ENCODE measurements at places on chromosomes 2 and 18.

- DNase-seq = no peak
These were observed 689.3 kb downstream of the NR4A2 start for GRCh38 chr2:155643056-155643775.

GRCh38 chr2:66427300-66427699, 7.6 kb upstream of the MEIS1 start:
- no peak for DNase-seq

DNA sequence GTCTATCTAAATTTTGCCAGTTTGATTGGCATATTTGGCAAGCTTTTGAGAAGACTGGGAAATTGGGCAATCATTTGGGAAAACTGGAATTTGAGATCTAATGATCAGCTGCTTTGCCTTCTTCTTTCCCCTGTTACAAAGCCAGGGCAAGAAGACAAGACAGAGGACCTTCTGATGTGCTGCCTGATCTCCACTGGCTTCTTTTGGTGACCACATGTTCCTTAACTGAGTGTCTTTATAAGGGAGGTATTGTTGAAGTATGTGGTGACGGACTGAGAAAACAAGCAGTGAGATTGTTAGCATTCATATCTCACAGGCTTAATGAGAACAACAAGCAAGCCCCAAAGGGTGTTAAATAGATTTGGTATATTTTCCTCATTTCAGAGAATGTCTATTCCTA, 175.8 kb downstream of the SLC8A1 start:
- DNase-seq = no peak

DNA sequence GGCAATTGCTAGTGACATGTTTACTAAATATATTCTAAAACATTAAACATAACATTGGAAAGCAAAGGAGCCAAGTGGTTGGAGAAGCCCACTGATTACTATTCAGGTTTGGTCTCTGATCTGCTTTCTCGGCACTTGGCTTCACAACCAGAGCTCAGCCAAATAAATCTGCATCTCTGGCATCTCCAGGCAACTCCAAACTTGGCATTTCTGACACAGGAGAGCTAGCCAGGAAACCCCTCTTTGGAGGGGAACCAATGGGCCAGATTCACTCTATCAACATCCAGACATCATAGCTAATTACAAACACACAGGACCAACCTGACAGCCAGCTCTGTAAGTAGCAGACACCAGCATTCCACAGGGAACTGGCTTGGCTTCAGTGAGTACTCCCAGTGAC, 150.3 kb upstream of the ETAA1 start:
- no peak for DNase-seq

DNA sequence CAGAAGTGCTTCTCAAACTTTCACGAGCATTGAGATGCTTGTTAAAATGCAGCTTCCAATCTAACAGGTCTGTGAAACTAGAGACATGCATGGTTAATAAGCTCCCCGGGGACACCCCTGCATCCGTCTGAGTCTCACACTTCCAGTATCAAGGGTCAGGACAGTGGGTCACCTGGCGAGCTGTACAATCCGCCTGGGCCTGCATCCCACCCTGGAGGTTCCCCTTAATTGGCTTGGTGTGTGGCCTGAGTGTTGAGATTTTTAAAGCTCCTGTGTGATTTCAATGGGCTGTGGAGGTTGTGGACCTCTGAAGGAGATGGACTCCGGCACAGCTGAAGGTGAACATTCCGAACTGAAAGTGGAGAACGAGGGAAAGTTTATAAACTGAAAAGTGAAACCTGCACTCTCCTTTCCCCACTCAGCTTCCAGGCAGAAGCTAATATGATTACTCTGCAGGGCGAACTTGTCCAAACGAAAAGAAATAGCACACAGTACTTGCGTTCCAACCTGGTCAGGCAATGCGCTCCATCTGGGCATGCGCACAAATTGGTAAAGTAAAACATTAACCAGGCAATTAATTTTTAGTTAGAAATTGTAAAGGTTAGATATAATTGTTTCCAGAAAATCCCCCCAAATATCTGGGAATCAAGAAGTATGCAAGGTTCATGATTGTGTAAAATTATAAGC, 191.7 kb upstream of the ALKAL2 start:
- peak; percentile 3 for DNase-seq

GRCh38 chr2:105150231-105150630, 91.3 kb upstream of the GPR45 start:
- DNase-seq = no peak

GRCh38 chr18:49279041-49279440, 181.4 kb downstream of the DYM start:
- no peak for DNase-seq

DNA sequence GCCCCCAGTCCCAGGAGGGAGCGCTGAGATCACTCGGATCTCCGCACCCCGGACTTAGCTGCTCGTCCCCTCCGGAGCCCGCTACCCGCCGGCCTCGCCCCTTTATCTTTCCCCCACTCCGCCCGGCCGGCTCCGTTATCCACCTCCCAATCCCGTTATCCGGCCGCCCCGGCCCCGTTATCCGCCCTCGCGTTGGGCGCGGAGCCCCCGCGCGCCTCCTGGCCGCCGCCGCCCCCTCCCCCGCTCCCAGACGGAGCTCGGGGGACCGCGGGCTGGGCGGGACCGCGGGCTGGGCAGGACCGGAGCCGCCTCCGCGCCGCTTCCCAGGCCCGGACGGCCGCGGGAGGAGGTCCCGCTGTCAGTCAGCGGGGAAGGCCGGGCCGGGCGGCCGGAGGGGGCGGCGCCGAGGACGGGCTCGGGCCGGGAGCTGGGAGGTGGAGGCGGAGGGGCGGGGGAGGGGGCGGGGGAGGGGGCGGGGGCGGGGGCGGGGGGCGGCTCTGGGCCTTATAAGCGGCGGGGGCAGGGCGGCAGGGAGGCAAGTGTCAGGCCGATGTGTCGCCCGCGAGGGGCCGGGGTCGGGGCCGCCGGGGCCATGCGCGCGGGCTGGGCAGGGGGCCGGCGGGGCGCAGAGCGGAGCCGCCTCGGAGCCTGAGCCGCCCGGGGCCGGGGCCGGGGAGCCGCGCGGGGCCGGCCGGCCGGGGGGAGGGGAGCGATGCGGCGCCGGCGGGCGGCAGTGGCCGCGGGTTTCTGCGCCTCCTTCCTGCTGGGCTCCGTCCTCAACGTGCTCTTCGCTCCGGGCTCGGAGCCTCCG, at the start of gene PKDCC:
Gene PKDCC, plus strand, starts transcription at position 534 of the 811 bp plus-strand sequence. Its CDS starts 179 bp downstream, at position 713.
- peak; percentile 92 for DNase-seq

- DNase-seq = peak; percentile 25
These were observed 38.0 kb upstream of the NEDD4L start for GRCh38 chr18:58005885-58006523.

- DNase-seq = no peak
These were observed 309.3 kb downstream of the GBX2 start for GRCh38 chr2:235858881-235859280.

DNA sequence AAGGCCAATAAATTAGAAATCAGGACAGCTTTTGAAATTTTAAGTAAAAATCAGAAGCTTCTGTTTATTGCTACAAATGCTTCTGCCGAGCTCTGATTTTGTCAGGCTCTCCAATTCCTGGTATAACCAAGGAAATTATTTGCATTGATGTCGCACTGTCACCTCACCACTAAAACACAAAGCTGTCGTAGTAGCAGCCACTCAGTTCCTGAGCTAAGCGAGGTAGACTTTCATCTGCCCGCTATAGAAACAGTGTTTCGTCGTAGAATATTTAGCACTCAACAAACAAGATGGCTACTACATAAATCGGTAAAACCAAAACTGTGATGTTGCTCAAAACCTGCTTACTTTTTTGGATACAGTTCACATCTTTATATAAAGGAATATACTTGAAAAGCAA, 141.3 kb upstream of the FOSL2 start:
- no peak for DNase-seq

DNA sequence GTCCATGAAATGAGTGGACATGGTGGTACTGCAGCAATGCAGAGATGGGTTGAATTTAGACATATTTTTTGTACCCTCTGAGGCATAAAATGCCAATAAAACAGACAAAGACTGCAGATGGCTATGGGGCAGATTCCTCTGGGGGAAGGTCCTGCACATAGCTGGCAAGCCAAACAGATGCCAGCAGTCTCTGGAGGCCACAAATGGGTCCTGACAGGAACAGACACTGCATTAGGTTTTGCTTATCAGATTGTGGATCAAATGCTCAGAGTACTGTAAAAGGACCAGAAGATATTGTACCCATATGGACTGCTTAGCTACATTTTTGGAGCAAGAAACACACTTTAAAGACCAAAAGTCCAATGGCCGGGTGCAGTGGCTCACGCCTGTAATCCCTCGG, 40.9 kb upstream of the ORC2 start:
- no peak for DNase-seq

DNA sequence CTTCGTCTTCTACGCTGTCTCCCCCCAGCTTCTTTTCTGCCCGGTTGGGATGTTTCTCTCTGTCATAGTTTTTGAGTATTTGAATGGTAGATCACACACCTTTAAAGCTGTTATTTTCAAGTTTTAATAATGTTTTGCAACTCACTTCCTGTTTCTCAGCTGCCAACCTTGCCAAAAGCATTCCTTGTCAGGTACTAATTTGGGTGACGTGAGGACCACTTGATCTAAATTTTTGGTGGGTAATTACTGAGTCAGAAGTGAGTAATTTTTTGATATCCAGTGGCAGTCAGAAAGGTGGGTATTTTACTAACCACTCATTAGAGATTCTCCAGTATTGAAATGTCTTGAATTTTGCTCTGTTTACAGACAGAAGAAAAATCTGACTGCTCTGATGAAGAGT, 852.4 kb upstream of the FANCL start:
- DNase-seq = no peak

DNA sequence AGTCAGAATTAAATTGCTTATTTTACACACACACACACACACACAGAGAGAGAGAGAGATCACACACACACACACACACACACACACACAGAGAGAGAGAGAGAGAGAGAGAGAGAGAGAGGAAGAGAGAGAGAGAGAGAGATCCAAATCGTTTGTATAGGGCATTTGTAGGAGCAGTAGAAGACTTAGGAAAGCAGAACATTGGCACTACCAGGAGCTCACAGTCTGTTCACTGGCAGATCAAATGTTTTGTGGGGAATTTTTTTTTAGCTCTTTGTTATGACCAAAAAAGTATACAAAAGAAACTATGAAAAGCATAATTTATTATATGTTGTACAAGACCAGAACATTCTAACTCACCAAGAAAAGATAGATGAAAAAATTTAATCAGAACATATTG, 81.8 kb downstream of the MBD5 start:
- DNase-seq = no peak

GRCh38 chr2:46135228-46135855, 161.9 kb upstream of the EPAS1 start:
- DNase-seq = no peak

GRCh38 chr2:48938231-48938630, 182.7 kb upstream of the LHCGR start:
- DNase-seq = no peak

DNA sequence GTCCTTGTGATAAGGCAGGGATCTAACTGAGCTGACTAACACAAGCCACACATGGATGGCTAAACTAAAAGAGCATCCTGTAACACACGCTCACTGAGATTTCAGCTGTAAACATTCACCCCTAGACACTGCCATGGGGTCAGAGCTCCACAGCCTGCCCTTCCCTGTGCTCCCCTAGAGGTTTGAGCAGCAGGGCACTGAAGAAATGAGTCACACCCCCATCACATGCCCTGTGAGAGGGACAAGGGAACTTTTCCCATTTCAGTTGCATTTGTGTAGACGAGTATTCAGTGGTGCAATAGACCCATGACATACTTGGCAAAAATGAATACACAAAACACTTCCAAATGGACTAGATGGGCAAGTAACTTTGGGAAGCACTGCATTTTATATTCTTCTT, 402.4 kb upstream of the LRRTM1 start:
- DNase-seq = no peak

DNA sequence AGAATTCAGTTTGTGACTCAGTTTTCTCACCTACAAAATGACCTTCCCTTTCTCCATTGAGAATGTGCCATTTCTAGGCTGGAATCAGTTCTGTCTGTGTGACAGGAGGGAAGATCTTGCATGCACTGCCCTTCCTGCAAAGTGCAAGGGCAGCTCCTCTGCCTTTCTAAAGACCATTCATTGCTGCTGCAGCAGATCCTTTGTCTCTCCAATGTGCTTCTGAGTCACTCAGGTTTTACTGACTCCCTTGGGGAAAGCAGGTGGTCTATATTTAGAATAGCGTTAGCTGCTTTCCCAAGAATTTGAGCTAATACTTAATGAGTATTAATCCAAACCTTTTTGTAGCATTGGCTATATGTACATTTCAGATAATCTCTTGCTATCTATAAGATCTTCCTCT, 62.5 kb downstream of the DAW1 start:
- DNase-seq = no peak

DNA sequence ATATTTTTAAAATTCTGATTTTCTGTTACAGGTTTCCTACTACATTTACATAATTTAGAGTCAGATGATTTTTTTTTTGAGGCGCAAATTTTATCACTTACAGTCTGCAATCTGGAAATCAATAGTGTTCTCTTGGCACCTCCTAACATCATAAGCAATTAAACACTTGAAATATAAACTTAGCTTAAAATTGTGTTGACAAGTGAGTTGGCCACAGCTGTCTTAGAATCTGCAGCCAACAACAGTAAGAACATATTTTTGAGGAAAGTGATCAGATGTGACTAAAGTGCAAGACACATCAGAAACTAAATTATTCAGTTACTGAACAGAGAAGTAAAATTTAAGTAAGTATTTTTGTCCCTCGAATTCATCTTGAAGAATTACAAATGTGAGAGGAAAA, 726.7 kb upstream of the LRATD1 start:
- no peak for DNase-seq

DNA sequence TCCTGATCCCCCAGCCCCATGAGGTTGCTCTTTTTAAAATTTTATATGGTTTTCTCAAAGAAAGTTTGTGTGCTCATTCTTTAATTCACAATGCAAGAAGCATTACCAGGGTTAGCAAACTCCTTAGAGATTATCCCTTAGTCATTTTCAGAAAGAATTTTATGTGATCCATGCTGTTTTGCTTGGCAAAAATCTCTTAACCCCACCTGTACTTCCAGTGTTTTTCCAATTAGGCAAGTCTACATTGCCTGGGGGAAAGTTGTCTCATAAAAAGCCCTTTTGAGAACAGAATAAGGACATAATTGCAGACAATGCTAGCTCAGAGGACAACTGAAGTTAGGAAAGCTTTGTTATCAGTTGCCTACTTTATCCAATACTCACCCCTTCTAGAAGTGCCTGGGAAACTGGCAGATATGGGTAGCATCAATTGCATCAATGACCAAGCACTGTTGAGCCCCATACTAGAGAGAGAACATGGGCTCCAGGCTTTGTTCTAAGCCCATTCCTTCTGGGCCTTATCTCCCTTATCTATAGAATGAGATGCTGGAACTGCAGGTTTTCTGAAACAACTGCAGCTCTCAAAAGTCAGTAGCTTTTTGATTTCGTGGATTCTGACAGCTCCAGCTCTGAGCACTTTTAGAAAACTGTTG, 265.9 kb upstream of the SPHKAP start:
- no peak for DNase-seq

DNA sequence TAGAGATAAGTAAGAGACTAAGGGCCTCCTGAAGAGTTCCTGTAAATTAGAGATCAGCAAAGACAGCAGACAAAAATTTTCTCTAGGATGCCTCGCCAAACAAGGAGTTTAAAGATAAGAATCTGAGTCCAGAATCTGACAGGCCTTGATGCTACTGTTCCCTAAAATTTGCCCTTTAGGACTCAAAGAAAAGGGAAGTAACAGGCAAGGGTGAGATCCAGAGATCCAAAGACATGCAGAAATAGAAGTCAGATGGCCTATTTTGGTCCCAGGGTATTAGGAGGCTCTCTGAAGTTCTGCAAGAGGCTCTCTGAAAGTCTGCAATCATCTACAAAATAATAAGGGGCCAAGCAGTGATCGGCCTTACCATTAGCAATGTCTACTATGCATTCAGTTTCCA, 33.0 kb downstream of the GALNT5 start:
- no peak for DNase-seq

Data from choroid plexus epithelial cell (primary cell).